BE2C (cell line): ENCODE measurements at places on chromosomes 4 and X.
A peak's percentile ranks its signal among the peaks of the same experiment; 100 is the strongest.

DNA sequence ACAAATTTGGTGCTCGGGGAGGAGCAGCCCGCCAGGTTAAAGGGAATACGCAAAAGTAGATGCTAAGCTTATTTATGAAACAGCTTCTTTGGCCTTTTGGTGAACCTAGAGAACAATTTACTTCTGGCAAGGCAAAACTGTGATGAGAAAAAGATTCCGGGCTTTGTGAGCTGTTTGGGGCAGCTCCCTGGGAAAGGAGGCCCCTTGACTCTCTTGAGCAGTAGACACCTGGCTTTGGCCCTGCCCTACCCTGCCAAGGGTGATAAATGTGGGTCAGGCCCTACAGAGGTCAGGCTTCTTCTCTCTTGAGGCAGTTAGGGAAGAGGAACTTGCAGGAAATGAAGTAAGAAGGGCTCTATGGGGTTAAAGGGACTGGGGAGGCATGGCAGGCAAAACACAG is 509.6 kb downstream of the MID1IP1 start:
- no peak for DNase-seq

DNA sequence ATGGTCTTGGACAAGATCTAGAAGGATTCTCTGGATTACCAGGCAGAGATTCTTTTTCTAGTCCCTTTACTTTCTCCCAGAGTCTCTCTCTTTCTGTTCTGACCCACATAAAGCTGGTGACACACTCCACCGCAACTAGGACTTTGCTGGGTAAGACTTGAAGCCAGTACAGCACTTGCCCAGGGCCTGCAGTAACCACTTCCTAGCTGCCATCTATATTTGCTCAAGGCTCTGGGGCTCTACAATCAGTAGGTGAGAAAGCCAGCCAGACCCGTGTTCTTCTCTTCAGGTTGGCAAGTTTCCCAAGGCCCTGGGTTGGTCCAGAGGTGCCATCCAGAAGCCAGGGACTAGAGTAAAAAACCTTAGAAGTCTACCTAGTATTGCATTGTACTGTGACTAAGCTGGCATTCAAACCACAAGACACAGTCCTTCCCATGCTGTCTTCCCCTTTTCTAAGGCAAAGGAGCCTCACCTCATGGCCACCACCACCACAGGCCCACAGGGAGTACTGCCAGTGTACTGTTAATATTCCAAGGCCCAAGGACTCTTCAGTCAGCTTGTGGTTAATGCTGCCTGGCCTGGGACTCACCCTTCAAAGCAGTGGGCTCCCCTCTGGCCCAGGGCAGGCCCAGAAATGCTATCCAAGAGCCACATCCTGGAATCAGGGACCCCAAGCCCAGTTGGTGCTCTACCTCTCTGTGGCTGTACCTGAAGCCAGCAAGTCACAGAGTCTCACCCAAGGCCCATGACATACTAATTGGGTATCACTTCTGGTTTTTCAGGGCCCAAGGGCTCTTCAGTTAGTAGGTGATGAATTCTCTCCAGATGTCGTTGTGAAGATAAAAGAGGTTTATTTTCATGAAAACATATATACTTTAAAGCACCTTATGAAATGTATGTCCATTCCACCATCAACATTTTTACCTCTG is 54.7 kb downstream of the CD38 start:
- DNase-seq, result no peak

GRCh38 chr4:138405466-138405891 is 163.3 kb upstream of the SLC7A11 start:
- no peak for DNase-seq

- no peak for DNase-seq
Measured at GRCh38 chrX:48927736-48928382, 9.0 kb upstream of the PIM2 start.

- no peak for DNase-seq
Measured at GRCh38 chr4:91065117-91065516, 937.9 kb downstream of the CCSER1 start.

DNA sequence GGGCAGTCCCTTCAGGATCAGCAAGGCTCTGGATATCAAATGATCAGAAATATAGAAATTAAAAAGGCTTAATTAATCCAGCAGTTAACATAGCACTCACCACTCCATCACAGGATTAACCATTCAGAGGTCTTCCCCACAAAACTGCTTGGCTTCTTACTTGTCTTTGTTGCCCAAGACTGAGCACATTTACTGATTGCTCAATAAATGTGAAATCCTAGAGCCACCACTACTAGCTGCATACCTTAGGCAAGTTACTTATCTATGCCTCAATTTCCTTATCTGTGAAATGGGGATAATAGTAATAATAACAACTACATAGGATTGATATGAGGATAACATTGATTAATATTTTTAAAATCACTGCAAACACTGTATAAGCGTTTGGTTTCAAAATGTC is 124.2 kb downstream of the ARHGAP6 start:
- DNase-seq, result no peak

DNA sequence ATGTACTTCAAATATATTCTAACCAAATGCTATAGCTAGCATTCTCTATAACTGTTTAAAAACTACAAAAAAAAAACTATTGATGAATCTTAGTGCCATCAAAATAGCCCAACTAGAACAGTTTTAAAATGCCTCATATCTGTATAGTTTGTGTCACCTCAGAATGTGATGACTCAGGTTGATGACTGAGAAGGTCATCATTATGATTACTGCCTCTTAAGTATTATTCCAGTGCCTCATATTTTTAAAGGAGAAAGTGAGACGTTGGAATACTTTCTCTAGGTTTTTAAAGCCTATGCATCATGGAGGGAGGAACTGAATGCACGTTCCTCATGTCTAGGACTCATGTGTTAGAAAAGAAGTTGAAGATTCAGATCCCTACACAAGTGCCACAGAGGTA is 88.2 kb downstream of the TMA16 start:
- no peak for DNase-seq

GRCh38 chrX:2928583-2929434 is at the start of gene ARSD:
TSS of gene ARSD (minus strand) at chrX:2929339. CDS start at chrX:2929275, 64 bp downstream.
- peak; percentile 51 for DNase-seq
